ENCODE measurements at places on chromosomes 6 and 20. TPM values are rescaled to one million over a fixed set of nuclear protein-coding genes. Genes with fewer than 3 reads are reported as not detected.

The RIPOR3 gene
- not detected for total RNA-seq

The LRFN2 gene
- not detected for total RNA-seq

The DPPA5 gene
- total RNA-seq = not detected

The PAX1 gene
- total RNA-seq = not detected

The POPDC3 gene
- not detected for total RNA-seq

GRCh38 chr6:127341471-127342202, 1.8 kb downstream of the ECHDC1 start:
- H3K36me3 ChIP-seq = no peaks in the 10 kb centered on the region
- H3K27ac ChIP-seq = peak overlapping the region; percentile 98
- peak overlapping the region; percentile 93 for H3K4me3 ChIP-seq
- no peaks in the 10 kb centered on the region for H3K27me3 ChIP-seq

DNA sequence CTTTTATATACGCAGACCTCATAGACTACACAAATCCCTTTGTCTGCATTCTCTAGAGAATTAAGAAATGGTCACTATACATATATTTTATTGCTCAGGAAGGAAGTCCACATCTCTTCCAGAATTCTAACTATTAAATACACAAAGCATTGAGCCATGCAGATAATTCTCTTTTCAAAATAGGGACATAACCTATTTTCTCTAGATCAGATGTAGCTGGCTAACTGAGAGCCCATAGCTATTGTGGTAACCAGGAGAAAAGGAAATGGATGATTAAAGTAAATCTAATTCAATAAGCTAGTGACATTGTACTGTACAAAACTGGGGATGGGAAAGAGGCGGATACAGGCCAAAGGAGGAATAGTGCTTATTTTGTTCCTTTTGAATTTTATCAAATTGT, 137.2 kb downstream of the BACH2 start:
- H3K27me3 ChIP-seq = no peaks in the 10 kb centered on the region
- no peak for DNase-seq
- no peak overlapping the region for H3K27ac ChIP-seq
- no peaks in the 10 kb centered on the region for H3K36me3 ChIP-seq
- no peak overlapping the region for H3K4me3 ChIP-seq

- no peaks in the 10 kb centered on the region for H3K36me3 ChIP-seq
- H3K27me3 ChIP-seq = no peaks in the 10 kb centered on the region
- DNase-seq = no peak
- H3K4me3 ChIP-seq = no peak overlapping the region
- no peaks in the 10 kb centered on the region for H3K4me1 ChIP-seq
Measured at GRCh38 chr20:20649945-20650344, 62.5 kb downstream of the RALGAPA2 start.

DNA sequence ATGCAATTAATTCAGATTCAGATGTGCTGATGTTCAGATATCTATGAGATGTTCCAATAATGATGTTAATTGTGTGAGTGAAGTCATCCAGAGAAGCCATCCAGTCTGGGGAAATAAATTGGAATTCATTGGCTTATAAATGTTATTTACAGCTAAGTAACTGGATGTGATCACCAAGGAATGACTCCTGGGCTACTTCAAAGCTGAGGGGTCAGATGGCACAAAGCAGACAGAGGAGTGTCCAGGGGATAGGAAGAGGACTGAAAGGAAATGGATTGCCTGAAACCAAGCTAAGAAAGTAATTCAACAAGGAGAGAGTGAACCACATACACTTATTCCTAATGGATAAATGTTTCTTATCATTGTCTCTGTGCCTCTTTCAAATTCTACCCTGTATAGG, 4.5 kb upstream of the MLIP start:
- H3K36me3 ChIP-seq = no peaks in the 10 kb centered on the region
- no peak overlapping the region for H3K27ac ChIP-seq
- no peaks in the 10 kb centered on the region for H3K27me3 ChIP-seq
- no peak for DNase-seq
- no peak overlapping the region for H3K4me3 ChIP-seq

DNA sequence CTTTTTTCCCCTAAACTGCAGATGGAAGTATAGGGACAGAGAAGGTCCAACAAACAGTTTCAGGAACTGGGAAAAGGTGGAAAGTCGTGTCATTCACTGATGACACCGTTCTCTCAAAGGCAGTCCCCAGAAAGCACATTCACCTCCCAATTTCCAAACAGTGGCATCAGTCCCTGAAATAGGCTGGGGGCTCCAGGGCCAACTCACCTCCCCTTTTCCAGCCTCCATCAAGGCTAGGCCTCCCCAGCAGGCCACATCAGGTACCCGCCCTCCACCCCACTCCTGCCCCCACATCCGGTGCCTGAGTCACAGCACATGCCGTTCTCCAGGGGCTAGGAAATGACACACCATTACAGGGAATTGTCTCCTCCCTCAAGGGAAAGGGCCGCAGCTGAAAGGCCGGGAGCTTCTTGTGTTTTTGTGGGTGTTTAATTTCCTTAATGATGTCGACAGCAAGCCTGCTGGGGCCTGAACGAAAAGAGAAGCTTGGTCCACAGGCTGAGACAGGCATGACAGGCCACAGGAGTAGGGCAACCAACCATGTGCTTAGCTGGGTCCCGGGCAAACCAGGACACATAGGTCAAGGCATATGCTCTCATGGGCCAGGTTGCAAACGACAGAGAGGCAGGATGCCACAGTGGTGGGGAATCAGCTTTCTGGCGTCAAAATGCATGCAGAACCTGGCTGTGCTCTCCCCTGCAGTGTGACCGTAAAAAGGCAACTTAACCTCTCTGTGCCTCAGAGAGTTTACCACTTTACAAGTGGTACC, 39.2 kb downstream of the ZMYND8 start:
- no peak overlapping the region for H3K4me3 ChIP-seq
- no peak for DNase-seq
- H3K27me3 ChIP-seq = no peaks in the 10 kb centered on the region
- H3K27ac ChIP-seq = peak overlapping the region; percentile 54
- H3K4me1 ChIP-seq = peaks cover 28% of the 10 kb centered on the region
- peaks cover 16% of the 10 kb centered on the region for H3K36me3 ChIP-seq

DNA sequence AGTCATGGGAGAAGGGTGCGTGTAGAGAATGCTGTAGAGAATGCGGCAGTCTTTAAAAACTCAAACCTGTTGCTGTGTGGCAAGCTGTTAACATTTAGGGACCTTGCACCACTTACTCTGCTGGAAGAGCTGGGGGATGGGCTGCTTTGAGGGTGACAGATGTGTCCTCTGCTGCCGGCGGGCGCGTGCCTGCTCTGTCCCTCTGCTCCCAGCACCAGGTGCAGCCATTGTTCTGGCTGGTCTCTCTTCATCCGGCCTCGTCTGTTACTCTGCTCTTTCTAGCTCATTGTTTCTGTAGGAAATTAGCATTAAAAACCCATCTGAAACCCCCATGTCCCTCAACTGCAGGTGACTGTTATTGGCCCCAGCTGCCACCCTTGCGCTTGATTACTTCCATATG, 78.5 kb downstream of the CBFA2T2 start:
- no peak overlapping the region for H3K4me3 ChIP-seq
- H3K27me3 ChIP-seq = no peaks in the 10 kb centered on the region
- H3K4me1 ChIP-seq = peaks cover 7% of the 10 kb centered on the region
- DNase-seq = no peak

GRCh38 chr6:136763716-136764516, 28.4 kb downstream of the MAP3K5 start:
- peak overlapping the region; percentile 58 for H3K4me3 ChIP-seq
- peaks cover 71% of the 10 kb centered on the region for H3K4me1 ChIP-seq
- H3K36me3 ChIP-seq = no peaks in the 10 kb centered on the region

DNA sequence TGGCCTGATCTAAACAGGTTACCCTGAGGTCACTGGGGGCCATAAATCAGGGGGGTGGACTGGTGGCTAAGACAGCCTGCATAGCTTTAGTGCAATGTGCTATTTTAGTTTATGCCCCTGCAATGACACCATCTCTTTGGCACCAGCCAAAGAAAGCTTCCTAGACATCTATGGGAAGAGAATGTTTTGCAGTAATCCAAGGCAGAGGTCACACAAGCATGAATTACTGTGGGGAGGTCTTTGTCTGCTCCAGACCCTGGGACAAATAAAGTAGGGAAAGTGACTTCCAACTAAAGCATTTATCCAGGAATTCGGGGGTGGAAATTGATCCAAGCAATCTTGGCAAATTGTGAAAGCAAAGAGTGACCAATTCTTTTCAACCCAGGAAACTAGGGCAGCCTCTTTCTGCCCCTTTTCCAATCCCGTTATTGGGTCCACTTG, 5.3 kb downstream of the RIPOR2 start:
- H3K36me3 ChIP-seq = no peaks in the 10 kb centered on the region
- peaks cover 56% of the 10 kb centered on the region for H3K4me1 ChIP-seq
- no peaks in the 10 kb centered on the region for H3K27me3 ChIP-seq
- H3K27ac ChIP-seq = peak overlapping the region; percentile 29

DNA sequence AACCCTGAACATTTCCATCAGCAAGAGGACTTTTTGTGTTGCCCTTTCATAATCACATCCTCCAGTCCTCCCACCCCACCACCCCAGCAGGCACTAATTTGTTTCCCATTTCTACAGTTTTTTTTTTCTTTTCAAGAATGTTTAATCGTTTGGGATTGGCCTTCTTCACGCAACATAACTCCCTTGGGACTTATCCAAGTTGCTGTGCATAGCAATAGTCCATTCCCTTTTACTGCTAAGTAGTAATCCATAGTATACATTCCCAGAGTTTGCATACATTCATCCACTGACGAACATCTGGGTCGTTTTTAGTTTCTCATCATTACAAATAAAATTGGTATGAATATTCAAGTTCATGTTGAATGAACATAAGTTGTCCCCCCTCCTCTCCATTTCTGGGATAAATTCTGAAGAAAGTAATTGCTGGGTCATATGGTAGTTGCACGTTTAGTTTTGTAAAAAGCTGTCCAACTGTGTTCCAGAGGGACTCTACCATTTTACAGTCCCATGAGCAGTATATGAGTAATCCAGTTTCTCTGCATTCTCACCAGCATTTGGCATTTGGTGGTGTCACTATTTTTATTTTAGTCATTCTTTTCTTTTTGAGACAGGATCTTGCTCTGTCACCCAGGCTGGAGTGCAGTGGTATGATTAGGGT, 90.8 kb downstream of the DOK5 start:
- DNase-seq = no peak
- no peaks in the 10 kb centered on the region for H3K27me3 ChIP-seq
- no peak overlapping the region for H3K27ac ChIP-seq
- no peak overlapping the region for H3K4me3 ChIP-seq
- no peaks in the 10 kb centered on the region for H3K4me1 ChIP-seq
- H3K36me3 ChIP-seq = no peaks in the 10 kb centered on the region

DNA sequence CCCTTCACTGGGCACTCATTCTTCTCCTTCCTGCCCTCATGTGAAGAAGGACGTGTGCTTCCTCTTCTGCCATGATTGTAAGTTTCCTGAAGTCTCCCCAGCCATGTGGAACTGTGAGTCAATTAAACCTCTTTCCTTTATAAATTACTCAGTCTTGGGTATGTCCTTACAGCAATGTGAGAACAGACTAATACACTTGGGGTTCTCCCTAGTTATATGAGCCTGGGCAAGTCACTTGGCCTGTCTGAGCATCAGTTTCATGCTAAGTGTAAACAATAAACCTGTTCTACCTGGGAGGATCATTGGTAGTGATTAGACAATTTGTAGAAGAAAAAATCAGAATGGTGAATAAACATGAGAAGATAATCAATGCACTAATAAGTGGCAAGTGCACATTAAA, 162.2 kb upstream of the ARG1 start:
- DNase-seq = no peak
- H3K27me3 ChIP-seq = no peaks in the 10 kb centered on the region

GRCh38 chr6:118370722-118371121, 177.4 kb upstream of the PLN start:
- no peak overlapping the region for H3K4me3 ChIP-seq
- no peaks in the 10 kb centered on the region for H3K27me3 ChIP-seq
- DNase-seq = no peak
- no peaks in the 10 kb centered on the region for H3K4me1 ChIP-seq

DNA sequence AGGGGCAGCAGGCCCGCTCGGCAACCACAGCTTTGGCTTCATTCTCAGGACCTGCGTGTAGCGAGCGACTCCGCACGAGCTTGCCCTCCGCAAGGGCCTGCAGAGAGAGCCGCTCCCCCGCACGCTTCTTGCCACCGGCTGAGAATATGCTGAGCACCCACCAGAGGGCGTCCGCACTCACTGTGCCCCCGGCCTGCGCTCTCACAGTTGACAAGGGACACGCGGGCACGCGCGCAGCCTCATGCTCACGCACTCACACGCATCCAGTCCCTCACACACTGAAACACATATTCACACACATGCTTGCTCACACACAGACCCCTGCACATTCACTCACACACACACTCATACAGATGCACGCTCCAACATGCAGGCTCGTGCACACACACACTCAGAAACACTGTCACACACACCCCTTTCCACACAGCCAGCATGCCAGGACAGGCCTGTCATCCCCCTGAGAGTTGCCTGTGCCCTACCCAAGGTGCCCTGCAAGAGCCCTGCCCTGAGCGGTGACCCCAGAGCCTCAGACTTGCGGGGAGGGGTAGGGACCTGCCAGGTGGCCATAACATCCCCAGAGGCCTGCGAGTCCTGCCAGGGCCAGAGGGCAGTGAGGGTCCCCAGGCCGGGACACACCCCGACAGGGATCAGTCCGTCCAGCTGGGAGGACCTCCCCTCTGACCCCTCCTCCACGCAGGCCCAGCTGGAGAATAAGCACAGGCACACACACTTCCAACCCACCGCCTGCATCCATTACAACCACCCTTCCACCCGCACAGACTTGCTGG, 174.1 kb downstream of the BMP7 start:
- H3K4me3 ChIP-seq = no peak overlapping the region
- no peaks in the 10 kb centered on the region for H3K4me1 ChIP-seq
- no peak overlapping the region for H3K27ac ChIP-seq

DNA sequence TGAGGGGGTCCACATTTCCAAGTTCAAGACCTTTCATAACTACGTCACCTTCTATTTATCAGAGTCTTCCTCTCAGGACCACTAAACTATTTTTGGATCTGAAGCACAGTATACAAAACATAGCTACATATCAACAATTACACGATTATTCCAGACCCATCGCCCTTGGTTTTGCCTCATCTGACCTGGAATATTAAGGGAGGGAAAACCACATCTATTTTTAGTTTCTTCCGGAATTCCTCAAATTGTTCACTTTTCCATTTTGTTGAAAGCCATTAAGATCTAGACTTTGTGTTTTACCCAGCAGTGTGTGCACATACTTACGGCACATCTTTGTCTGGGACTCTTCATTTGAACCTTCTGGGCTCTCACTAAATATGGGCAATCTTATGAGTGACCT, 12.0 kb upstream of the ADGRF5 start:
- no peaks in the 10 kb centered on the region for H3K4me1 ChIP-seq
- H3K4me3 ChIP-seq = no peak overlapping the region
- H3K27ac ChIP-seq = no peak overlapping the region
- DNase-seq = no peak

- no peak overlapping the region for H3K27ac ChIP-seq
- H3K4me3 ChIP-seq = no peak overlapping the region
- no peaks in the 10 kb centered on the region for H3K4me1 ChIP-seq
- H3K36me3 ChIP-seq = no peaks in the 10 kb centered on the region
- no peak for DNase-seq
Measured at GRCh38 chr20:40195742-40196141, 493.3 kb downstream of the MAFB start.
